ENCODE measurements at places on chromosomes 6 and 20.
A peak's percentile ranks its signal among the peaks of the same experiment; 100 is the strongest.

DNA sequence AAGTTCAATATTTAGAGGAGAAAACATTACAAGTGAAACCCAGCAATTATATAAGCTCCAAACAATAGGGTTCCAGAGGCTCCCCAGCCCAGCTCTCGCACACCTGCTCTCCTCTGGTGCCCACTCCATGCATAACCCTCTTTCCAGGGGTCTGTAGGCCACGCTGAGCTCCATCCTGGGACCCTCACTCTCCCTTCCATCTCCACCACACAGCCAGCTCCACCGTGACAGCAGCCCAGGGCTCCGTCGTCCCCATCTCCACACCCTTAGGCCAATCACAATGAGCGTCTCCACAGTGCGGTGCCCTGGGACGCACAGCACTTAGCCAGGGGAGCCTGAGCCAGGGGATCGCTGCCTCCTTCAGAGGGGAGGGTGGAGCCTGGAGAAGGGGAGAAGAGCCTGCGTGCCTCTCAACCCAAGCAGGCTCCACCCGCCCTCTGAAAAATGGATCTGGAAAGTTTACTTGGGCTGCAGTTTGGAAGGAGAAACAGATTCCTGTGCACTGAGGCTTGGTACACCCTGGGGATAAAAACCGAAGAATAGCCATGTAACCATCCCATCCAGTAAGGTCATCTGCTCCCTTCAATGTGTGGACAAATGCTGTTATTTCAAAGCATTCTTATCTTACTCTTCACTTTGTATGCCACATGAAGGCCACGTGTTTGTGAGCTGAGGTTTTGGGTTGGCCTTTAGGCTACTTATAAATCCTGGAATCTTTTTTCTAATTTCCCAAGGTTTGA lies 72.4 kb upstream of the GGTLC1 start:
- DNase-seq: no peak

GRCh38 chr20:51354191-51354768 lies 188.2 kb downstream of the NFATC2 start:
- DNase-seq: peak; percentile 61

- DNase-seq: no peak
Measured at GRCh38 chr6:48311301-48311700, 200.3 kb upstream of the PTCHD4 start.

- DNase-seq: no peak
Measured at GRCh38 chr6:70312165-70312745, 9.4 kb upstream of the COL9A1 start.

DNA sequence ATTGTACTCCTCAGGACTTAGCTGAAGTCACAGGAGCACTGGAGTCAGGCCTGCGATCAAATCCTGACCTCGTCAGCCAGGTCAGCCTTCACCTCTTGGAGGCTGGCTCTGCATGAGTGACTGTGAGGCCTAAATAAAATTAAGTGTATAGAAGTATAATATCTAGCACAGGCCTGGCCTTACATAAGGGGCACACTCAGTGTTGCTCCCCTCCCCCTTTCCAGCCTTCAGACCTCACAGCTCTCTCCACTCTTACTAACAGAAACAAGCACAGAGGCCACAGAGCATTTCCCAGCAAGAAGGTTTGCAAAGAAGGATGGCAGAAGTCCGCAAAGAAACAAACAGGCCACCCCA lies 84.8 kb downstream of the TRERF1 start:
- DNase-seq: no peak

DNA sequence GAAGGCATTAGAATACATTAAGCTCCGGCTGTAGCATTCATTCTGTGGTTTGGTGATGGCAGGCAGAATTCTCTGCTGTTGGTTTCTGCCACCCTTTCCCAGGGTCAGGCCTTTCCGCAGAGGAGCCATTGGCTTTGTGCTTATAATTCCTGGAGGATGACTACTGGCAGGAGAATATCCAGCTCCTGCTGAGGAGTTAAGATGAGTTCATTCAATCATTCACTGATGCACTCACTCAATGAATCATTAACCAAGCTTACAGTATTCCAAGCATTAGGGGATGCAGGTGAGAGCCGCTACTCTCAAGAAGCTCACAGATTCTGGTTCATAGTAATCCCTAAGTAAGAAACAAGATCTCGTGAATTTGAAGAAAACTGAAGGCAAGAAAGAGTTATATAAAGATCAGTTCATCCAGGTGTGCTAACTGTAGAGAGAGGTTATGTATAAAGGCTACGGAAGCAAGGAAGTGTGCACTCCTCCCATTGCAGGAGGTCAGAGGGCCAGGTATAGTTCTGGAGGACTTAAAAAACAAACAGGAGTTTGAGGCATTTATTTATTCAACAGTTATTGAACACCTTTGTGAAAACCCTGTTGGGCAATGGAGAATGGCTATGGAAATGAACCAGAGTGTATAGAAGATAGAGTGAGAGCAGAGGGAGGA lies 75.5 kb downstream of the HMGN3 start:
- DNase-seq: no peak

- DNase-seq: no peak
Measured at GRCh38 chr6:75368151-75368779, 83.7 kb upstream of the TMEM30A start.

GRCh38 chr20:23433628-23434027 lies 5.9 kb upstream of the CSTL1 start:
- no peak for DNase-seq

- no peak for DNase-seq
Measured at GRCh38 chr20:61608275-61609085, 356.4 kb downstream of the CDH4 start.

GRCh38 chr6:3882431-3882830 lies 33.3 kb downstream of the FAM50B start:
- DNase-seq: no peak

DNA sequence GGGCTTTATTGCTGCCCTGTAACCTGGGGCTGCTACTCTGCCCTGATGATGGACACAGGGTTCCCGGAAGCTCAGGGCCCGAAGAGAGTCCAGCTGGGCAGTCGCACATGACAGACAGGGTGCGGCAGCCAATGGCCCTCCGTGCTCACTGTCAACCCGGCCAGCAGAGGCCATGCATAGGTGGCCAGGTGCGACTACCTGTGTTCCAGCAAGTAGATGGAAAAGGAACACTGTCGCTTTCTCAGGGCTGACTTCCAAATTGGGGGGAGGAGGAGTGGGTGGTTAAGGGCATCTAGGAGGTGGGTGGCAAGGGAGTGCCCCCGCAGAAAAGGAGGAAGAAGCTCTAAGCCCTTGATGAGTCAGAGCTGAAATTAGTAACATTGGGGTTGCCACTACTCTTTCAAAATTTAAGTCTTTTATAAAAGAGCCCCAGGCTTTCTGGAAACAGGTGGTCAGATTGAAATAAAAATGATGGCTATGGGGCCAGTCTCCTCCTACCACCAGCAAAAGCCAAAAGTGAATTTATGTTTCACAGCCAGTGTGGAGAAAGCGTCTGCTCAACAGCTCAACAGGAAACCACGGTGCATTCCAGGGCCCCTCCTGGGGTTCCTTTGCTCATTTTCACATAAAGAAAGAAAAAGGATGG lies 2.3 kb upstream of the RAMACL start:
- no peak for DNase-seq

DNA sequence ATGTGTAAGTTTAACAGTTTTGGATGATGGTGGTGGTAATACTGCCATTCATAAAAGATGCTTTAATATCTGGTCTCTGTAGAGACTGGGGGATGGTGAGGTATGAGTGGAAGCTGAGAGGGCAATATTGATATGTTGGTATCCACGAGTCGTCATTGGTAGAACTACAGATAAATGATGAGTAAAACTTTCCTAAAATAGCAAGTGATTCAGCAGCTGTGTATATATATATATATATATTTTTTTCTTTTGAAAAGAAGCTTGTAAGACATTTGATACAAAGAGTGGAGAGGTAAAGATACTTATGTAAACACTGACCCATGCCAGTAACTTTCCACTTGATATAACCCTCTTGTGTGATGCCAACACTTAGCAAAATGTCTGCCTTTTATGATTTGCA lies 41.7 kb upstream of the CITED2 start:
- no peak for DNase-seq

- no peak for DNase-seq
Measured at GRCh38 chr6:47203266-47203937, 106.3 kb downstream of the TNFRSF21 start.

DNA sequence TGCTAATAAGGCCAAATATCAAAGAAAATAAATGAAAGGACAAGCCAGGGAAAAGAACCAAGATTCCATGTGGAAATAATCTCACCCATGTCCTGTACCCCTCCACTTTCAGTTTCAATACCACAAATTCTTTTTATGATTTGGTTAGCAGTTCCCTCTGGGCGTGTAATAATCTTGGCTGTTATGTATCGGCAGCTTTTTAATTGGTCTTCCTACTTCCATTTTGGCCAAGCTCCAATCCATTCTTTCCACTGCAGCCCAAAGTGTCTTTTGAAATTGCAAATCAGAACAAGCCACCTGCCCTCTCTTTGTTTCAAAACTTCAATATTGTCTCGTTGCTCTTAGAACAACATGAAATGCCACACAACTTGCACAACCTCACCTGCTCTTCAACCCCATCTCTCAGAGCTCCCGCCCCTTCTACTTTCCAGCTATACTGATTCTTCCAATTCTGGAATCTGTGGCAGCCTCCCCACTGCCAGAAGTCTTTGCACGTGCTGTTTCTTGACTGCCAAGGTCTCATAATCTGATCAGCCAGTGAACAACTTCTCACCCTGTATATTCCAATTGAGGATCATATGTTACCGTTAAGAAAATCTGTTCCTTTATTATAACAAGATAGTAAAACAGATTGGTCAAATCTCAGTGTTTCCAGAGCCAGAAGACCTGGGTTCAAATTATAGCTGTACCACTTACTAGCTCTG lies 354.5 kb downstream of the CBLN4 start:
- no peak for DNase-seq

GRCh38 chr6:35294308-35294945 lies 3.2 kb upstream of the DEF6 start:
- no peak for DNase-seq

DNA sequence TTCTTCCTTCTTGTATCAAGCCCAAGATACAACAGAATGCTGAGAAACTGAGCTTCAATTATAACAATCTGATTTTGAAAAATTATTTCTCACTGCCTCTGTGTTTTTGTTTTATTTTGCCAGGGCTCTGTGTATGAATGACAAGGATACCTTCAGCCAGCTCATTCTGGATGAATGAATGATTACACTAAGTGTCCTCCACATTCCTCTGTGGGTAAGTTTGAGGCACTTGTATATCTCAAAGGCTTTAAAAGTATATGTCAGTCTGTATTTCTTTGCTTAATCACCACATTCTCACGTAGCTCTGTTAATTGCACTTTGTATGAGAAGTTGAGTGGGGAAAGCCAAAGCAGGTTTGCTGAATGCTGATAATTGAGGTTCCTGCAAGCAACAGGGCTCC lies 95.1 kb downstream of the TIAM2 start:
- no peak for DNase-seq

DNA sequence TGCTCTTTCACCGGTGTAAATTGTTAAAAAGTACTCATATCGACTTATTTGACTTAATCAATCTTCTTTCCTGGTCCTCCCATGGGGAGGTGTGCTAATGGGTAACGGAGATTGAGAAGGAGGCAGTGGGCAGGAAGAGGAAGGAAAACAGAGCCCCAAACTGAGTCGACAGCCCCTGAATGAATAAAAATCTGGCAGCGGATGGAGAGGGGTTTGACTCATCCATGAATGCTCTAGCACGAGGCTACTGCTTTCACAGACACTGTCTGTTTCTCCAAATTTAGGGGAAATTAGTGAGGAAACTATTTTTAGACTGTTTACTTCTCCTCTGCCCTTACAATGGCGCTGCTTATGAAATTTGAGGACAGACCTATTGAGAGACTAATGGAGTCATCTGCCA lies 142.2 kb upstream of the ATXN1 start:
- no peak for DNase-seq

DNA sequence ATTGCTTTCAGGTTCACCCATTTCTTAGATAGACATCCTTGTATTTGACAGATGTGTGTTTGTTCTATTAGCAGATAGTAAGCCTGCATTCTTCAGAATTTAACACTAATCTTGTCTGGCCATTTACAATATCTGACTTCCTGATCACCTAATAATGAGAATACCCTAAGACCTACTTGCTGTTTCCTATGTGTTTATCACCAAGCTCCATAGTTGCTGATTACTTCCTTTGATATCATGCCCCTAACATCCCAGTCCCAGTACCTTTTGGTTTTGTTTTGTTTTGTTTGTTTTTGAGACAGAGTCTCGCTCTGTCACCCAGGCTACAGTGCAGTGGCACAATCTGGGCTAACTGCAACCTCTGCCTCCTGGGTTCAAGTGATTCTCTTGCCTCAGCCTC lies 143.6 kb upstream of the DST start:
- no peak for DNase-seq

DNA sequence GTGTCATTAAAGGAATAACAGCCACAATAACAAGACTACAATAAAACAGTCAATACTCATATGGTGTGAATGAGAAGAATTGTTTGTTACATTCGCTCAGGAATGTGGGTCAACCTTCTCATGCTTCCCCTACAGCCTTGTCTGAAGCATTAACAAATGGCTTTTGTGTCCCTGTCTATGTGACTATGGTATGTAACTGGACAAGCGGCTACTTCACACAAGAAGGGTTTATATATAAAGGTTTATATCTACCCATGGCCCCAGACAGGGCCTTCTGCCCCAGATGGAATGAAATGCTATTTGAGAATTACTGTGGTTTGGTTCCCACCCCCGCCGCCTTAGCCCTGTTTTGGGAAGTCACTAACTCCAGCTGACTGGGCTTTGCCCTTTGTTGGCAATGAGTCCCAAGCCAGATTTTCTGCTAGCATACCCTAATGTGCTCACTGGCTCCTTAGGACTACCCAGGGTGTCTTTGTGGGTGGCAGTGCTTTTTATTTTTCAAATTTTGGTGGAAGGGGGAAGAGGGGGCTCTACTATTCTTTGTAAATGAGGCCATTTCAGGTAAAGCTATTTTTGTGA lies 39.4 kb downstream of the TFAP2A start:
- no peak for DNase-seq

- no peak for DNase-seq
Measured at GRCh38 chr6:118511930-118512715, 36.0 kb upstream of the PLN start.

DNA sequence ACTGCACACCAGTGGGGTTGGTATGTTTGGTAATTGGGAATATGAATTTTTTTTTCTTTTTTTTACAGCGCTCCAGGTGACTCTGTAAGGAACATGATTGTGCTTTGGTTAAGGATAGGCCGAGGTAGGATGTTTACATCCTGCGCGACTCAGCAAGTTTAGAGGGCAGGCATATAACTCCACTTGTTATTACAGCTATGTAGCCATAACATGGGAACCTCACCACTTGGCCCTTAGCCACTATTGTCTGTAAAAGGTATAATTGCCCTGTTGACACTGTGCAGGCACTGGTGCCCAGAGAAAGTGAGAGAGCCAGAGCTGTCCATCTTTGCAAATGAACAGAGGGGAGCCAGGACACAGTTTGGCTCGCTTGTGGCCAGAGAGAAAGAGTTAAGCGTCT lies 172.9 kb downstream of the MCHR2 start:
- DNase-seq: no peak

All from GOT3 (cell line).